ENCODE measurements at places on chromosomes 3 and 15.

- peak; percentile 62 for DNase-seq
These were observed 10.0 kb downstream of the POC1A start for GRCh38 chr3:52144034-52144795.

- DNase-seq: no peak
These were observed 316.9 kb upstream of the ICE2 start for GRCh38 chr15:60795889-60796288.

DNA sequence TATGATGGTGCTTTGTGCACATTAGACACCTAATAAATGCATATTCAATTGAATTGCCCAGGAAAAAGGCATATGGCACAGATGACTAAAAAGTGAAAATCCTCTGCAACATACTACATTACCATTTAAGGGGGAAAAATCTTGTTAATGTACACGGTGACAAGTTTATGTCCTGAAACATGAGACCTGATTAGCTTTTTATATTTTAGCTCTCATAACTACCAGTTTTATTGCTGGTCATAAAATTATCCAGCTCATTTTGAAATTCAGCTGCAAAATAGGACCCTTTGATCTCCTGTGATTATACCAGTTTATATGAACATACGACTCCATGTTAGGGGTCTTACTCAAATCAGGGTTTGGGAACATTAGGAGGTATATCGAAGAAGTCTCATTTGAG, 684.6 kb upstream of the CCDC54 start:
- DNase-seq: no peak

DNA sequence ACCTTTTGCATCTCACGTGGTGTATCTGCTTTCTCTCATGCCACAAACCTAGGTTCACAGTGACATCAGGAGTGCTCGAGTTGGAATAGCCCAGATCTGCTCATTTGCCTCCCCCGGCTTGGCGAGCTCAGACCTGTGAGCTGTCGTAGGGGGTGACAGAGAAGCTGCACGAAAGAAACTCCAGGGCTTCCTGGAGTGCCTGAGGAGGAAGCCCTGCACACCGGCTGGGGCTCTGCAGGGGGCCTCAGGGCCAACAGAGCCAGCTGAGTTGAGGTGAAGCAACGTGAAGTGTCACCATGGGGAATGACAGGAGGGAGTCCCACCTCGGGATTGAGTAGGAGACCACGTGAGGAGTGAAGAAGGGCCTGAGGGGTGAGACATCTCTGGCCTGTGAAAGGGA, 62.5 kb downstream of the RPN1 start:
- no peak for DNase-seq

DNA sequence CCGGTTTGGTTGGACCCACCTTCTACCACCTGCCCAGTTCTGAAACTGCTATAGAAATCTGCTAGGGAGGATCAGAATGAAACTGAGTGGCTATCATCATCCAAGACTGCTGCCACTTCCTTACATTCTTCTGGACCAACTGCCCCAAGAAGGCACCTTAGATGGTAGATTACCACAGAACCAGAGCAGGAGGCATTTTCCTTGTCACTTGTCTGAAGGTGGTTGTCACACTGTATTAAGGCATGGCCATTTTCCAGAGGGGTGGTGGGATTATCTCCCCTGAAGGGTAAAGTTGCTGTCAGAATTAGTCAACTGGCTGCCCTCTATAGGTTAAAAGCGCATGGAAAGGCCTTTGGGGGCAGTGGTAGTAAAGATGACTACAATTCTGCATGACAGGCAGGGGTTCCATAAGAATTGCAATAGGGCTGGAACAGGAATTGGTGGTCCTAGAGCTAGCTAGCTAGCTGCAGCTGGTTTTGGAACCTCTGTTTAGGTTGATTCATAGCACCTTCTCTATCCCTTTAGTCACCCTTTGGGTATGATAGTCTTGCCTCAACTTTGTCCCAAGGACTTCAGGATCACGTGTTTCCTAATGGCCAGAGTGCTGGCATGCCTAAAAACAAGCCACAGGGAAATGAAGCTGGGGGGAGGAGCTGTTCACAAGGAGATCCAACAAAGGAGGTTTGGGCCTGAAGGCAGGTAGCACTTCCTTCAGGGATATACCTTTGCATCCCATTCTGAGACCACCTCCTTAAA, 4.8 kb upstream of the CSPG5 start:
- no peak for DNase-seq

- DNase-seq: no peak
These were observed 34.2 kb upstream of the SPTBN5 start for GRCh38 chr15:41928100-41928499.

DNA sequence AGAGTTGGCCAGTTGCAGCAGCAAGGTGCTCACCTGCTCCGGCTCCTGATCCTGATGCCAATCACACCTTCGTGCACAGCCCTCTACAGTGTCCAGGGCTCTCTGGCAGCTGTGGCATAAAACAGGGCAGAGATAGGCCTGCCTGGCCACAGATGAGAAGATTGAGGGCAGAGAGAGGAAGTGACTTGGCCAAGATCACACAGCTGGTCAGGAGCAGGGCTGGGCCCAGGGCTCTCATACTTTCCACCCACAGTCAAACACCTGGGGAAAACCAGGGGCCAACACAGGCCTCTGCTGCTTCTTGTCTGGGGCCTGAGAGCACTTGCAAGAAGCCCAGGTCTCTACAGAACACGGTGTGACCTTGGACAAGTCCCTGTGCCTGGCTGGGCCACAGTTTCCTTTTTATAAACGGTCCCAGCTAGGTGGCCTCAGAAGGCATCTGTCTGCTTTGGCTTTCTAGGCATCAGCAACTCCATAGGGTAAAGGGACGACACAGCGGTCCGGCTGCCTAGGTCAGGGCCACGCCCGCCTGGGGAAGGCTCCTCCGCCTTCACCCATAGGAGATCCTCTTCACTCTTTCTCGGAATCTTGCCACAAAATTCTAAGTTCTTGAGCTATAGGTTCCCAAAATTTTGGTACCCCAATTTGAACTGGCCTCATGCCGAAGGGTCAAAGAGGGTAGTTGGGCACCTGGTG, 3.1 kb downstream of the ATP2B2 start:
- DNase-seq: no peak

GRCh38 chr3:116864590-116864927, 155.0 kb downstream of the TUSC7 start:
- no peak for DNase-seq

GRCh38 chr3:161647936-161648470, 151.4 kb downstream of the OTOL1 start:
- no peak for DNase-seq

DNA sequence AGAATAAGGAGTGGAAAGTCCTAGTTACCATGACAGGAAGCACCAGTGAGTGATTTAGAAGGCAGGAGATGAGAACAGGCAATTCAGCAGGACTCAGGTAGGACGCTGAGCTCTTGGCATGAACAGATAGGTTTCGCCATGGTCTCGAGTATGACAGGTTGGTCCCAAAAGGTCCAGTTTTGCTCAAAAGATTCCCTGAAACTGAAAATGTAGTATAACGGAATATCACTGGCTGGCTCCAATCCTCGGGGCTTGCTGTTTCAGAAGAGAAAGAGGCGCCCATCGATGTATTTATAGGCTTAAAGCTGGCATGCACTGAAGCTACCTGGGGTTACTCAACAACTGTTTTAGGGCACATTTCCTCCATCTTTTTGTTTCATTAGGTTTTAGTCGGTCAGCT, 59.2 kb downstream of the SRGAP3 start:
- DNase-seq: no peak

DNA sequence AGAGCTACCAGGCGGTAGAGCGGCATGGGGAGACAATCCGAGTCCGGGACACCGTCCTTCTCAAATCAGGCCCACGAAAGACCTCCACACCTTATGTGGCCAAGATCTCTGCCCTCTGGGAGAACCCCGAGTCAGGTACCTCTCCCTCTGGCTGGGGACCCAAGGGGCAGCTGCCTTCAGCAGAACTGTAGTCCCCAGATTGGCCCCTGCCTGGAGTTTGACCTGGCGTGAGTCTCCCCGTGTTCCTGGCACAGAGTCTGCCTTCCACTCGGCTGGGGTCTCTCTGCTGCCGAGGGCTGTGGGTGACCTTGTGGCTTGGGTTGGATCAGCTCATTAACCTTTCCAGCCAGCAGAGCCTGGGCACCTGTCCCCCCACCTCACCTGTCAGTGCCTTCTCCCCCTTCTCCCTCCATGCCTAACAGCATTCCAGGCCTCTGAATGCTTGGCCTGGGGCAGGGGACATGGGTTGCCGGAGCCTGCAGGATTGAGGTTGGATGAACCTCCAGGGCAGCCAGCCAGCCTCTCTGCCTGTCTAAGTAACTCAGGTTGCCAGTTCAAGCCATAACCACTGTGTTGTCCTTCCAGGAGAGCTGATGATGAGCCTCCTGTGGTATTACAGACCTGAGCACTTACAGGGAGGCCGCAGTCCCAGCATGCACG, 6.8 kb upstream of the CHST14 start:
- DNase-seq: no peak

- no peak for DNase-seq
These were observed 102.8 kb upstream of the SEMA6D start for GRCh38 chr15:47614360-47615011.

GRCh38 chr3:194300936-194301335, 50.2 kb downstream of the CPN2 start:
- no peak for DNase-seq

DNA sequence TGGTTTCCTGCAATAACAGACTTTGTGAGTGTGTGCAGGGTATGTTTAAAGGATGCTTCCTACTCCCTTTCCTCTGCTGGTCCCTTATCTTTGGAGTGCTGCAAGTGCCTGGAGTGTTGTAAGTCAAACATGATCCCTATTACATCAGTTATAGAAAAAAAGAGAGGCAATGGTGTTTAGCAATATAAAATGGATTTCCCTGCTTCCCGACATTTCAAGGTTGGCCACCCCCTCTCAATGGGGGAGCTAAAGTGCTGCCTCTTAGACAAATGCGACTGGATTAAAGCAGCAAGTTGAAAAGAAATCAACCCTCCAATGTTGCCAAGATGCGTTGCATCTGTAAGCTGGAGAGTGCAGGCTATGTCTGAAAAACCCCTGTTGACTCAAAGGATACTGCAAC, 203.1 kb upstream of the WNT5A start:
- no peak for DNase-seq

DNA sequence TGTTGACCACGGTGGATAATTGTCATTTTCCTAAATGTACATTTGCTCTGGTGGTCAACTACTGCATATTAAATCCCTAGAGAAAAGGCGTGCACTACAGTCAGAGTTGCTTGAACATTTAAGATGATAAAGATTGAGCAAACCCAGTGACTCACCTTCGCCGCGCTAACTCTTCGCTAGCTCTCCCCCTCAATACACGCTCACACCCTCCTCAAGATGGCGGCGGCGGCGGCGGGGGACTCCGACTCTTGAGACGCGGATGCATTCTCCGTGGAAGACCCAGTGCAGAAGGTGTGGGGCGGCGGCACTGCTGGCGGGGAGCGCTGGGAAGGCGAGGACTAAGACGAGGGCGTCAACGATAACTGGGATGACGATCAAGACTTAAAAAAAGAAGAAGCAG, 79.8 kb upstream of the PFN2 start:
- DNase-seq: no peak

GRCh38 chr3:172853921-172854666, 103.6 kb downstream of the ECT2 start:
- DNase-seq: no peak

DNA sequence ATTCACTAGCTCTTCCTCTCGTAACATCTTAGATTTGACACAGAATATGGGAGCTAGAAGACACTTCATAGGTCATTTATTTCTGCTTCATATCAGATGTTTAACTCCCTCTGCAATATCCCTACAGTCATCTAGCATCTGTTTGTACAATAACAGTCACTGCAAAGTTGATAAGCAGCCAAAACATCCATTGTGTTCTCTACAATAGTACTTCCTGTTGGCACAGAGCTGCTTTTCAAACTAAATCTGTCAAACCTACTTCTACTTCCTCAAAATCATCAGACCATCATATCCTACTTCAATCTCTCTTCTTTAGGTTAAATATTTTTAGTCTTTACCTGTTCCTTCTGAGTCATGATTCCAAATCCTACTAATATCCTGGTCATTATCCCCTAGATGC, 233.2 kb downstream of the FGF12 start:
- DNase-seq: no peak

- no peak for DNase-seq
These were observed 106.7 kb downstream of the ZNF621 start for GRCh38 chr3:40631341-40631995.

DNA sequence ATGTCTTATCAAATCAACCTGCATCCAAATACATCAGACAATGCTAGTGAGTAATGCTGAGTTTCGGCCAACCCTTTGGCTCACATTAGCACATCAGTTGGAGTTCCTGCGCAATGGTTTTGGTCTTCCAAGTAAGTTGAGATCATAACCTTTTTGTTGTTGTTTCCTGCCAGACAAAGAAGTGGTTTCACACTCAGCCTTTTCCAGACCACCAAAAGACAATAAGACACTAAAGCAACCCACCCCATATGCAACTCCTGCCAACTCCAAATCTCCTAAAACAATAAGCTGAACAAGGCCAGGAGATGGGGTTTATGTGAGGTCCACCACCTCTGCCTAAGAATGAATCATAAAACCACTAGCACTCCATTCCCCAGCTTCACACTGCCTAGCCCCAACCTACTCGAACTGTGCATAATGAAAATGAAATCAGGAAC, 177.0 kb downstream of the ERC2 start:
- no peak for DNase-seq

Data from stimulated activated CD8-positive, alpha-beta memory T cell treated with anti-CD3 and anti-CD28 coated beads, Interleukin-15, amount 100 ng/mL, for 48 hours (primary cell).